ENCODE measurements at places on chromosomes 7 and 10.

- no peak for DNase-seq
Measured at GRCh38 chr7:138755842-138756590, 41.8 kb upstream of the TMEM213 start.

DNA sequence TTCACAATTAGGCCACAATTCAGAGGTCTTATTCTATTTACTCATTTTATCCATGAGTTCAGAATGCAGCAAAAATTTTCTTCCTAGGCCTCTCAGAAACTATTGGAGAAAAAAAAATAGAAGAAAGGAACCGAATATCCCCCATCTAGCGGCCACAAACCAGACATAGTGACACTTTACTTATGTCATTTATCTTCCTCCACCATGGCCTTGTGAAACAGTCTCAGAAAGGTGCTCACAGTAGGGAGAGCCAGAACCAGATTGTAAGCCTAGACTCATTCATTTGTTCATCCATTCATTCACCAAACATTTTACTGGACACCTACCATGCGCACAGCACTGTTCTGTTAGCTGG is 16.0 kb downstream of the CREB3L2 start:
- no peak for DNase-seq

DNA sequence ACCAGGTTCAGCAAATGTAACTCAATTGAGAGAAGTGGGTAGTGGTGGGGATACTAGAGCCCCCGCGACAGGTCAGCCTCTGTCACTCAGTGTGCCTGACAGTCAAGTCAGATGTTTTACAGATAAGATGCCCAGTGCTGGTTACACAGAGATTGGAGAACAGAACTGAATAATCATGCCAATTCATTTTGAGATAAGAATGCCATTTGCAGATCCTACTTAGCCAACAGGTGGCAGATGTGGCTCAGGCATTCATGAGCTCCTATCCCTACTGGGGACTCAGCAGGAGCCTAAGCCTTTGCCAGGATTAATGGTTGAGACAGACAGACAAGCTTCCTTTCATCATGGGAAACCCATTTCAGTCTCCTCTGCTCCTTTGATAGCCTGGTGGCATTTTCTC is 137.8 kb downstream of the MAPK8 start:
- peak; percentile 83 for DNase-seq

DNA sequence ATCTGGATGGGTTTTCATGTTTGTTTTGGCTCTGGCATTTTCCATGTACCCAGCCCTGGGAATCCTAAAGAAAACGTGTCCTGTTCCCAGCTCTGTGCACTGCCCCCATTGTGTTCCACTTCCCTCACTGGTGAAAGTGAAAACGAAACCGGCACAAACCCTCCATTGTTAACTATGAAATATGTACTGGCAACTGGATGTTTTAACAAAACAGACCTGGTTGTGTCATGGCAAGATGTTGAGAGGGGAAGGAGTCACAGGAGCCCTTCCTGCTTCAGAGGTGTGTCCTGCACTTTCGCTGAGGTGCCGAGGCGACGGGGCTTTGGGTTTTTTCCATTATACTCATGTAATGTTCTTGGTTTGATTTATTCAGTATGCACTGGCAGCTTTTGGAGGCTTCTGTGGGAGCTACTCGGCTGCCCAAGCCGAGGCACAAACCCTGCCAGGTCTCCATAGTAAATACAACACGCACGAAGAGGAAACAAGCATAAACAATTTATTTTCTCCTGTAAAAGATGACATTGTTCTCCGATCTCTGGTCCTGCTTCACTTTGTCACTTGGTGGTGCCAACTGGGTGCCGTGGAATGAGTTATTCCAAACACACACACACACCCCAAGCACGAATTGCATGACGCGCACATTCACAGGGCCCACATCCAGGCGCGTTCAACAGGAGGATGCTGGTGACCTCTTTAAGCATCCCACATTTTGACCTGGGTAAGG is 118.2 kb downstream of the CDK6 start:
- no peak for DNase-seq

DNA sequence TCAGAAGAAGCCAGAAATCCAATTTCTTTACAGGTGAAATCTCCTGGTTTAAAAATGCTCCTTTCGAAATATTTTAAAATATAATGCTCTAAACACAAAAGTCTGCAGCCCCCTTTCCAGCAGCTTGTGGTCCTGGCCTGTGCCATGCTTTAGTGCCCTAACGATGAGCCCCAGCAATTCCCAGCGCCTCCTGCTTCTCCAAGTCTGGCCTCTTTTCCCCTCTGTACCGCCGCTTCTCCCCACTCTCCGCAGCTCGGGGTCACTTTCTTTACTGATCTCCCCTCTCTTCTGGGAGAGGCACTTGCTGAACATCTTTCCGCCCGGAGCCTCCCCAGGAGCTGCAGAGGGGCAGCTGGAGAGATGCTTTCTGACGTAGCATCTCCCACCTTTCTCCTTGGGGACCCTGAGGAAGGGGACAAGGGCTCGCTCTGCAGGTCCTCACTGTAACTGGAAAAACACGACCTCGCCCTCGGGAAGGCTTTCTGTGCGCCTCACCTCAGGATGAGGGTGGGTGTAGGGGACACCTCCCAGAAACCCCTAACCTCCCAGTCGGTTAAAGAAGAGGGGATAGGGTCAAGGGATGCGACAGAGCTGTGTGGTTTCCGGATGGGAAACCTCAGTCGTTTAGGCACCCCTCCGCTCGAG is 565 bp upstream of the INA start:
- peak; percentile 15 for DNase-seq

DNA sequence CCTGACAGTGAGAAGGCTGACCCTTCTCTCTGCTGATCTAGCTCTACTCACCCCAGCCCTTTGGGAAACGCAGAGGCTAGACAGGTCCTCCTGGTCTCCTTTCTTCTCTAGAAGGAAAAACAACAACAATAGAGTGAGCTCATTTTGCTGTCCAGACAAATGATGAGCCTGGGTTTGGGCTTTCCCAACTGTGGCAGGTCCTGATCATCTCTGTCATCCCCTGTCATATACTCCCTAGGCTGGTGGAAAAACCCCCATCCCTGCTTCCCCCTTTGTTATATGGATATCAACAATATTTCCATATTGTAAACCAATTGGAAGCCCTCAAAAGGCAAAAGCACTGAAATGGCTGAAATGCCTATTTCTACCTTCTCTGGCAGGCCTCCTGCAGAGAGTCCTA is 9.2 kb upstream of the DDIT4 start:
- DNase-seq = no peak

GRCh38 chr7:28452681-28453080 is 40.4 kb downstream of the CREB5 start:
- DNase-seq = no peak

DNA sequence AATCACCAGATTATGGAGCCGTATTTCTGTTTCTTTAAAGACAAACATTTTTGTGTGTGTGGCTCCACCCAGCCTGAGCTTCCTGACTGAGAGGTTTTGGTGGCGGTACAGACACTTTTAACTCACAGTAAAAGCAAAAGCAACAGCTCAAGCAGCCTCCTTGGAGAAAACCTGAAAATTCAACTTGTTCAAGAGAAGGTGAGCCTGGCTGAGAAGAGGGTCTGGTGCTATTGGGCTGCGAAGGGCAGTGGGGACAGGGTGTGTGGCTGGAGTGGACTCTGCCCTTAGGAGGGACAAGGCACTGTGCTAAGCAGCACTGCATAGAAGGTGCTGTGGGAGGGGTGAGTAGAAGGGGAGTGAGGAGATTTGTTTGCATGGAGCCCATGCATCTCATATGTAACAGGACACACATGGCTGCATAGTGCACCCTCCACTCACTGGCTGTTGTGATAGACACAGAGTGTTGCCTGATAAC is at the start of gene GIMAP7:
Gene GIMAP7, plus strand, starts transcription at position 125 of the 475 bp plus-strand sequence. CDS start 5,103 bp downstream, outside the sequence.
- DNase-seq = no peak

- no peak for DNase-seq
Measured at GRCh38 chr10:88525371-88526069, 57.6 kb downstream of the RNLS start.

DNA sequence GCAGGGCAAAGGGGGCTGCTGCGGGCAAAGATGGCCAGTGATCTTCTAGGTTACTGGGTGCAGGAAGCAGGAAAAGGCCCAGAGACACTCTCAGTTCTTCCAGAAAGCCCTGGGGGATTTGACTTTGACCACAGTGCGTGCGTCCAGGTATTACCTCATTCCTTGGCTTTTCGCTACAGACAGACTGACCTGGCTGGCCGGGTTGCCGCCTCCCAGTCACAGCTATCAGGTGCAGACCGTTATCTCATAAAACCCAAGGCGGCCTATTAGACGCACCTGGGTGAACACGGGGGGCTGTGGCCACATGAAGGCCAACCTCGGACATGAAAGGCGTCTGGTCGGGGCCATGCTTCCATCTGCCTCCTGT is 80.3 kb downstream of the FOXL3 start:
- DNase-seq = no peak

- DNase-seq = peak; percentile 57
Measured at GRCh38 chr7:103989200-103989784, at the start of gene RELN. TSS of gene RELN (minus strand) at chr7:103989658. CDS start at chr7:103989356, 302 bp downstream.

- DNase-seq = no peak
Measured at GRCh38 chr10:34116220-34116641, 698.9 kb downstream of the PARD3 start.

DNA sequence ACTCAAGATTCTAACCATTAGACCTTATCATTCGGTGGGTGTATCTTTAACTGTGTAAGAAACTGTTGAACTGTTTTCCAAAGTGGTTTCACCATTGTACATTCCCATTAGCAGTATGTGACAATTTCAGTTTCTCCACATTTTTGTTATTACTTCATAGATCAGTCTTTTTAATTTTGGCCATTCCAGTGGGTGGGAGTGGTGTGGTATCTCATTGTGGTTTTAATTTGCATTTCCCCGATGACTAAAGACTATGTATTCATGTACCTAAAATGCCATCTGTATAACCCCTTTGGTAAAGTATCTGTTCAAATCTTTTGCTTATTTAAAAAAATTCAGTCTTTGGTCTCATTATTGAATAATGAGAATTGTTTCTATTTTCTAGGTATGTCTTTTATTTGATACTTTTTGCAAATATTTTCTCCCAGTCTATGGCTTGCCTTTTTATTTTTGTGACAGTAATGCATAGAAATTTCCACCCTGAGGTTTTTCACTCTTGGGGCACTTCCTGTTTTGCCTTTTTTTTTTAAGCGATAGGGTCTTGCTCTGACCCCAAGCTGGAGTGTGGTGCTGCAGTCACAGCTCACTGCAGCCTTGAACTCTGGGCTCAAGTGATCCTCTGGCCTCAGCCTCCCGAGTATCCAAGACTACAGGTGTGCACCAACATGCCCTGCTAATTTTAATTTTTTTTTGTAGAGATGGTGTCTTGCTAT is 141.1 kb upstream of the ITGB1 start:
- DNase-seq = no peak

DNA sequence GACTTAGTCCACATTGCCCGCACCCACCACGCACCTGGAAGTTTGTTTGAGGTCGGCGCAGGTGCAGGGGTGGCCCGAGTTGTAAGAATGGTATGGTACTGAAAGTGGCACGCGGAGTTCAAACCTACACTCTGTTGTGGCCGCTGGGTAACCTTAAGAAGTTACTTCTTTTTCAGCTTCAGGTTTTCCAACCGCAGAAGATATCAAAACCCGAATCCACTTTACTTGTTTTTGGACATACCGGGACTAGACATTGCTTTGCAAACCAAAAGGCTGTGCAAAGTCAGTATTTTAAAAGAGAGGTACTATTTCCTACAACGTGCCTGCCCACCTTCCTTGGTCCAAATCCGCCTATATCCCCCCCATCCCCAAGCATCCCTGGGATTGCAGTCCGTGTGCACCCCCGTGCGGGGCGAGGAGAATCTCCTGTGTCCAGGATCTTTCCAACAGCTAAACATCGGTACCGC is 1.0 kb downstream of the IGFBP3 start:
- DNase-seq = no peak

- DNase-seq = no peak
Measured at GRCh38 chr7:80449836-80450235, 62.0 kb downstream of the GNAT3 start.

GRCh38 chr7:156002362-156003066 is 190.3 kb upstream of the SHH start:
- no peak for DNase-seq

DNA sequence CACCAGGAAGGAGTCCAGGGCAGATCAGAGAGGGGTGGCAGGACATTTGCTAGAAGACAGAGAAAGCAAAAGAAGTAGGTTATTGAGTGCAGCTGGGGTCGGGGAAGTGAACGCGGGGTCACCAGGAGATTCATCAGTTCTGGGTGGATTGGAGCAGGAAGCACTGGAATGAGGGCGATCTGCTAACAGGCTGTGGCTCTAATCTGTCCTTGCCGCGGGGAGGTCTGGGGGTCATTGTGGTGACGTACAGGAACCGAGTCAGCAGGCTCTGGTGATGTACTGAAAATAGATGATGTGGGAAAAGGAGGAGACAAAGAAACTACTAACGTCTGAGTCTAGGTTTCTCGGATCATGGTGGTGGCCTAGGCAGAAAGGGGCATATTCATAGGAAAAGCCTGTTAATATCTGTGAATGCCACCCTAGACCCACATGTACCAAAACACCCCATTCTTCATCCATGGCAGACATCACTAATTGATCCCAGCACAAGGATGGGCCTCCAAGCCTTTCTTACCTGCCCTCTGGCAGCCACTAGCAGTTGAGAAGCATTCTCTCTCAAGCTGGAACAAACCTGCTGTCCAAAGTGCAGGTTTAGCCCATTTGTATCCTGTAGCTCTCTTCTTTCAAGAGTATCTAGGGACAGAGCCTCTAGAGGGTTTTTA is 134.5 kb downstream of the C10orf105 start:
- DNase-seq = no peak

DNA sequence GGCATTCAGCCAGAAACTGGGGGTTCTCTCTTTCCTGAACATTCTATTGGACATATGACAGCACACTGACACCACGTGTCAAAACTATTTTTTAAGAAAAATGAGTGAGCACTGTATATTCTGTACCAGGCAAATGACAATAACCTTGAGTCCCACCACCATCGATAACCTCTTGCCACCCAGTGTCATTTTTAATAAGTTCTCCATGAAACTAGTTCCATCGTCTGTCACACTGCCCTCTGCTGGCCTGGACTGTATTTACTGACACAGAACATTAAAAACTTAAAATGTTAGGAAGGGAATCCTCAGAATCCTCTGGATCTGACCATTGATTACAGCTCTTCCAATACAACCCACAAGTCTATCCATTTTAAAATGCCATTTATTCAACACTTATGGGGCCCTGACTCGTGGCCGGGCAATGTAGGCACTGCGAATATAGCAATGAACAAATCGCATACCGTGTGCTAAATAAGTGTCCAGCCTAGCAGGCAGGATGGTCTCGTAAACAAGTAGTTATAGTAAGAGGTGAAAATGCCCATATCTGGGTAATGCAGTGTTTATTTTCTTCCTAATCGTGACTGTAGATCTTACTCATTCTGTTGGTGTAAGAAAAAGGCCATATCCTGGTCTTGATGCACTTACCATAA is 35.9 kb upstream of the CACNB2 start:
- DNase-seq = peak; percentile 30

Data from WERI-Rb-1 (cell line).